ENCODE measurements at places on chromosomes 2 and 18.

GRCh38 chr2:151840216-151841046, 12.2 kb upstream of the ARL5A start:
- DNase-seq = no peak

- no peak for DNase-seq
Measured at GRCh38 chr18:4369705-4370104, 85.4 kb downstream of the DLGAP1 start.

GRCh38 chr2:176297067-176297466, 27.8 kb downstream of the MTX2 start:
- DNase-seq = peak; percentile 69

DNA sequence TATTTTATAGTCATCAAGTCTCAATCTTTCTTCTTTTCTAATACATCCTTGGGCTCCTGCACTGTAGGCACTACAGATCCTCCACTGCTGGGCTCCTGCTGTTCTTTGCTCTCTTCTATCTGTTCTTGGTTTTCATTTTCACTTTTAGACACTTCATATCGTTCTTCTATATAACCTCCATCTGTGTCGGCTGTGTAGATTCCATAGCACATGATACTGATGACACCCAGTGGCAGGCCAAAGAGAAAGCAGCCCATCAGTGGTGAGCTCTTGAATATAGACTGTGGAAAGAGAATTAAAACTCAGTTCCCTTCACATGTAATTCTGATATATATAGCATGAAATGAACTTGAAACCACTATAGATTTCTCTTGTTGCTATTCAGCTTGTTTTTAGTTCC, 38.0 kb downstream of the TMX3 start:
- no peak for DNase-seq

DNA sequence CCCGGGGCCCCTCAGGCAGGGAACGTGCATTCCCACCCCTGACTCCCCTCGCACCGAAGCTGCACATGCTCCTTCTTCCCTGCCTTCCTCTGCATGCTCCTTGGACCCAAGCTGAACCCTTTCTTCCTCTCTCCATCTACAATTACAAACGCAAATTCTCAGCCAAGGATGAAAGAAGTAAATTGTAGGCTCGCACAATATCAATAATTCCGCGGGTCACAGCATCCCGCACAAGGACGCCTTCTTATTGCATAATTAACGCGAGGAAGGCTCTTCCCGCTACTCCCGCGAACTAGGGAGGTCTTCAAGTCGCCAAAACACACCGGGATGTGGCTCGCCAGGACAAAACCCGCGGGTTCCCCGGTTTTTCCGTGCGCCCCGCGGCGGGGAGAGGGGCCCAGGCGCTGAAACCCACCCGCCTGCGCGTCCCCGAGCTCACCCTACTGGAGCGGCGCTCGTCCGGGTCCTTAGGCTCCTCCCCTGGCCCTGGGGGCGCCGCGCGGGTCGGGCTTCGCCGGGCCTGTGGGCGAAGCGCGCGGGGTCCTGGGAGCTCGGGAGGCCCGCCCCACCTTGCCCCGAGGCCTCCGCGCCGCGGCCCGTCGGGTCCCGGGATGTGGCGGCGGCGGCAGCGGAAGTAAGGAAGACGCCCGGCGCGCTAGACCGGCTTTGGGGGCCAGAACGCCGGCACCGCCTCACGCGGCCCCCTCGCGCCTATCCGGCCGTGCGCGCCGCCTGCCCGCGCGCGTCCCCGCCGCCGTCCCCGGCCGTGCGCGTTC, at the start of gene CHST10:
Gene CHST10, minus strand, starts transcription at position 734 of the 776 bp plus-strand sequence. CDS start 10,993 bp downstream, outside the sequence.
- DNase-seq = peak; percentile 91

DNA sequence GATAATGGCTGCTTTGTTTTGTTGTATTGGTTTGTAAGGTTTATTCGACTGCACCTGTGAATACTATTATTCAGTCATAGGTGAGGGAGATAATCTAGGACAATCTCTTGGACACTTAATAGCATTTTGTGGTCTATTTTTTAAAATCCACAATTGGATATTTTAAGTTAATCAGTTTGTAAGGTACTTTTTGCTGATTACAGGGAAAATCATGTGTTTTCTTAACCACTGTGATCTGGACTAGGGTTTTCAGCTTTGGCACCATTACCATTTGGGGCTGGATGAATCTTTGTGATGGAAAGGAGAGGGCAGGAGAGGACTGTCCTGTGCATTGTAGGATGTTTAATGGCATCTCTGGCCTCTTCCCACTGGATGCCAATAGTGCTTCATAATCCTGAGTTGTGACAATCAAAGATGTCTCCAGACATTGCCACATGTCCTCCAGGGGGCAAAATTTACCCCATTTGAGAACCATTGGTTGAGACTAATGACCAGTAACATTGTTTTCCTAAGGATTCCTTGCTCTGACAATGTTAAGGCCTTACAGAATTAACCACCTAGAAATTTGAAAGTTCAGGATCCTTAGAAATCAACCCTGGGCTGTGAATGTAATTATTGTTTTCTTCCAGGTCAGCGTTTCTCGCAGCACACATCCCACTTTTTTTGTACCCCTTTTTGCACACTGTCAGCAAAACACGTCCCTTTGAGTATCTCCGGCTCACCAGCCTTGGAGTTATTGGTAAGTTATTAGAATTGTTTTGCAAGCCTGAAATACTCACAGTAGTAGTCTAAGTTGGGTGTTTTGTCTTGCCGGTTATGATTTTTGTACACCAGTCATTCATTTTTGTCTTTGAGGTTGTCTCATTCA, 15.6 kb downstream of the CNOT9 start:
- DNase-seq = no peak

GRCh38 chr2:170922634-170923494, 6.2 kb upstream of the GORASP2 start:
- no peak for DNase-seq

DNA sequence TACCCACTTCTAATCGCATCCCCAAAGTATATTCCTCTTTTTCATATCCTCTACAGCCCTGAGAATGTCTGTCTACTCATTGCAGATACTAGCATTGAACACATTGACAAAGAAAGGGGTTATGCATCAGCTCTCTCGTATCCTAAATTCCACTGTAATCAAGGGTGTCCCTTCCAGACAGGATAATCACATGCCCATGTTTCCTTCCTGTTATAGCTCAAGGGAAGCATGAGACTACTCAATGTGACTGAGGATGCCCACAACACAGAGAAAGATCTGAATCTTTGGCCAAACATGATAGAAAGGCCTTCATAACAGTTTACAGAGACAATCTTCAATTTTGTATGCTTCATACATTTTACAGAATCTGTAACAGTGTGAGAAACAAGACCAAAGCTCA, 69.2 kb downstream of the HIBCH start:
- no peak for DNase-seq

Data from eye (tissue), 1 donor.